ENCODE measurements at places on chromosomes 1 and 21. TPM values are rescaled to one million over a fixed set of nuclear protein-coding genes. Genes with fewer than 3 reads are reported as not detected.

GRCh38 chr1:223328566-223328965 is 35.4 kb downstream of the SUSD4 start:
- no peak for DNase-seq

- DNase-seq: no peak
These were observed 40.2 kb upstream of the IFFO2 start for GRCh38 chr1:18996548-18997177.

- no peak for DNase-seq
These were observed 37.5 kb downstream of the SLC19A1 start for GRCh38 chr21:45504516-45505415.

GRCh38 chr1:230222678-230223077 is 155.6 kb downstream of the GALNT2 start:
- DNase-seq: no peak

GRCh38 chr1:7117399-7118281 is 332.4 kb downstream of the CAMTA1 start:
- peak; percentile 19 for DNase-seq

GRCh38 chr1:2296614-2297013 is 68.5 kb downstream of the SKI start:
- DNase-seq: no peak

DNA sequence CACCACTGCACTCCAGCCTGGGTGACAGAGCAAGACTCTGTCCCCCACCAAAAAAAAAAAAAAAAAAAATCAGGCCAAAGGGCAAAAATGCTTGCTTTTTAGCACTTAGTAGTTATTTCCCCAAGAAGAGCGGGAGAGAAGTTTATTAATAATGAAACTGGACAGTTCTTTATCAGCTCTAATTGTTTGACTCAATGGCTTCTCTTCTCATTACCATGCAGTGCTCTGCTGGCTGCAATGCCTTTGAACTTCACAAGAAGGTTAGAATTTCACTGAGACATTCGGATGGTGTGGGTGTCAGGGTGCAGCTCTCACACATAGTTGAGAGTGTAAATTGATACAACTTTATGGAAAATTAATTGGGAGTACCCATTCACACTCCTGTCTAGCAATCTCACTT is 63.7 kb downstream of the EDARADD start:
- no peak for DNase-seq

DNA sequence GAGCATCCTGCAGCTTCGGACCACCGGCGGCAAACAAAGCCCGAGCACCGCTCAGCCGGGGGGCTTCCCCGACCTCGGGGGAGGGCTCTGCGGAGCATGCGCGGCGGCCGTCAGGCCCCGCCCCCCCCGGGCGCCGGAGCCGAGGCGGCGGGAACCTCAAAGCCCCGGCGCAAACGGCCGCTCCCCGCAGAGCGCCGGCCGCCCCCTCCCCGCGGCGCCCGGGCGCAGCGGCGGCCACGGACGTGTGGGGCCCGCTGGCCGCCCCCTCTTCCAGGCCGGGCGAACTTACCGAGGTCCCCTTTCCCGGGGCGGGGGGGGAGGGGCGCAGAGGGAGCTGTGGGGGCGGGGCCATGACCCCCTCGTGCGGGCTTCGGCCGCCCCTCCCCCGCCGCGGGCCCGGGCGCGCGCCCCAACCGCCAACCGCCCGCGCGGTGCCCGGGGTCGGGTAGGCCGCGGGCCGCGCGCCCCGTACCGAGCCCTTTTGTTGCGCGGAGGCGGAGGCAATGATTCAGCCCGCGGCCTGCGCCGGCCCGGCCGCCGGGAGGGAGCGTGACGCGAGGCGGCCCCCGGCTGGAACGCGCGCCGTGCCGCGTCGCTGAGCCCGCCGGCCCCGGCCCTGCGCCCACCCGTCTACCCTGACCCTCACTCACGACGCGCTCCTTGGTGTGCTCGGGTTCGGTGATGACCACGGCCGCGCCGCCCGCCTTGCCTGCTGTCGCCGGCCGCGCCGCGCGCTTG is 1.7 kb downstream of the RCC2 start:
- no peak for DNase-seq

- DNase-seq: no peak
These were observed 50.3 kb downstream of the FCER1A start for GRCh38 chr1:159352436-159352835.

DNA sequence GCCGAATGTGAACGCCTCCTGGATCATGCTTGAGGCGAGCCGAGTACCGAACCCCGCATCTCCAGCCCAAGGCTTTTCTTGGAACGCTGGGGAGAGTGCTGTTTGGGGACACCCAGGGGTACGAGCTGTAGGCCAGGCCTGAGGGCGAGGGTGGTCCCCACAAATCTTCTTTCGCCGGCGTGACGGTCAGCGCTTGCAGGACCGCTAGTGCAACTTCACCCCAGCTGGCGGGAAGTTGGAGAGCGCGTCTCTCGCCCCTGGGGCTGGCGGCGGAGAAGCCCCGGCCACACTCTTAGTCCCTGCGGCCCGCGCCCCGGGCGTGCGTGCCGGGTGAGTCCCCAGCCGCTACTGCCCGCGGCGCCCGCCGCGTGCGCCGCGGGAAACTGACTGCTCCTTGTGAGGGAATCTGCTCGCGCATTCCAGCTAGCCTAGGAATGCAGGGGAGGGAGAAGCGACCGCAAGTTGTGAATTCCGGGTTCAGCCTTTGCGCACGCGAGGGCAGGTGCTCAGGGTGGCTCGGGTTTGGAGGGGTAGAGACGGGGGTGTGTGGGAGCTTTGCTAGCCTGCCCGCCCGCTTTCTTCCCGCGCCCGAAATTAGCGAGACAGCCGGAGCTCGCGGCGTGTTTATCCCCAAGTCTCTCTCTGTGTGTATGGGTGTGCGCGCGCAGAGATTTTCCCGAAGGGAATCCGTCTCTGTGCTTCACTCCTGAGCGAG is 884 bp downstream of the LHX4 start:
- DNase-seq: no peak

DNA sequence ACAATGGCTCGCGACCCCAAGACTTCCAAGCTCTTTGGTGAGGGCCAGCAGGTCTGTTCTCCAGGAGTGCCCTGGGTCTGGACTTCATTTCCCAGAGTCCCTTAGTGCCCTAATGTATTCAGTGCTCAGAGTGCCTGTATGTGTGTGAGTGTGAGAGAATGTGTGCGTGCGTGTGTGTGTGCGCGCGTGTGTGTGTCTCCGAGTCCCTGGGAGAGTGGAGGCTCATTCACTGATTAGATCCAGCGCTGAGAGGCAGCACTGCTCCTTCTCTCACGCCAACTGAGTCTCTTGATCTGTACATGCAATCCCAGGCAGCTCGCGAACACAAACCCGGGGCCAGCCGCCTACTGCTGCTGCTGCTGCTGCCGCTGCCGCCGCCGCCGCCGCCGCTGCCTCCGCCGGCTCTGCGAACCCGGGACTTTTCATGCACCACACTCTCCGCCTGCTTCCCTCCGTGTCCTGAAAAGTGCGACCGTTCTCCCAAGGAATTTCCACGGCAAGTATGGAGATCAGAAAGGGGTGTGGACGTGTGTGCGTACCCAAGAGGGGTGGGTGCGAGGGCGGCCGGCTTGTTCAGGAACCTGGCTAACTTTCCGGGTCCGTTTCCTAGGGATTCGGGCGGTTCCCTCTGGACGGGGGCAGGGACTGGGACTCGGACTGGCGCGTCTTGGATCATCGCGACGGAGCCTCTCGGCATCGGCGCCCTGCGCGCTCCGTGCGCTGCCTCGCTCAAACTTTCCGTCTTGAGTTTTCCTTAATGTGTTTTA is at the start of gene RNF220:
Gene RNF220, plus strand, starts transcription at position 225 of the 767 bp plus-strand sequence.
- no peak for DNase-seq

- DNase-seq: no peak
These were observed 3.0 kb downstream of the F11R start for GRCh38 chr1:161017756-161018630.

GRCh38 chr1:66261364-66261763 is 272.6 kb upstream of the SGIP1 start:
- no peak for DNase-seq

DNA sequence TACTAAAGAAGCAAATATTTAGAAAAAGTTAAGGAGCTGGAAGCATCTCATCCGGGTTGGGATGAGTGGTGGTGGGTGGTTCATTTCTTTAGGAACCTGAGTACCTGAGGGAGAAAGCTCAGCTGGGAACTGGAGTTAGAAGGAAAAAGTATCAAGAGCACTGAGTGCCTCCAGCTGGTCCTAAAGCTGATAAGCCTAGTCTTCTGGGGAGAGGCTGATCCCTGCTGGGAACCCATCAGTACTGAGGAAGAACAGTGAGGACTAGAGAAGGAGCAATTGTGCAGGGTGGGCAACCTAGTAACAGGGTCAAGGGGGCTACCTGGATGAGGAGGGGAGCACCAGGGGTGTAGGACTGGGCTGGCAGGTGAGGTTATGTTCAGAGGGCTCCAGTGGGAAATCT is 89.5 kb downstream of the RUNX1 start:
- DNase-seq: no peak

- no peak for DNase-seq
These were observed 448 bp upstream of the COL9A2 start for GRCh38 chr1:40317394-40318074.

GRCh38 chr1:59732214-59732955 is 82.4 kb upstream of the HOOK1 start:
- no peak for DNase-seq

GRCh38 chr1:222081859-222082258 is 340.0 kb upstream of the DUSP10 start:
- DNase-seq: no peak

DNA sequence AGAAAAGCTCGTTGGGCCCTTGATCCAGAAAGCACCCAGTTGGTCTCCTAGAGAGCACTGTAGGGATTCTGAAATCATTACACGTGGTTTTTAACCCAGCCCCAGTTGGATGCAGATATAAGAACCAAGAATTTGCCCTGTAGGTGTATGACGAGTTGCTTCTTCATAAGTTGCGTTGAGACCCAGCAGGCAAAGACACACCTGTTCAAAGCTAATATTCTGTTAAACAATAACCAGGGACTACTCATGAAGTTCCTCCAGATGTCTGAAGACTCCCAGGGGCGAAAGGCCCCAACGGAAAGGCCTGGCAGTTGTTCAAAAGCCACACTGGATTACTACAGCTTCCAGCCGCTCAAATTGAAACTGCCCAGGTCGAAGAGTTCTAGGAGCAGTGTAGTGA is 88.6 kb upstream of the HNRNPU start:
- DNase-seq: no peak

- DNase-seq: no peak
These were observed 168.4 kb upstream of the CACNA1E start for GRCh38 chr1:181314959-181315358.

- no peak for DNase-seq
These were observed 97.8 kb upstream of the ADGRL2 start for GRCh38 chr1:81702903-81703302.

- DNase-seq: no peak
These were observed 16.7 kb downstream of the MACF1 start for GRCh38 chr1:39220891-39221870.

GRCh38 chr1:40986956-40987355 is 7.5 kb downstream of the CTPS1 start:
- no peak for DNase-seq

The WNT3A gene
- polyA plus RNA-seq: 0.09 TPM

The TBX19 gene
- 4.2 TPM for polyA plus RNA-seq

The C21orf58 gene
- polyA plus RNA-seq: 23.4 TPM

The LRRC3 gene
- 4.6 TPM for polyA plus RNA-seq

The SERINC2 gene
- polyA plus RNA-seq: 41.1 TPM

The EPS8L3 gene
- 0.46 TPM for polyA plus RNA-seq

The PIK3C2B gene
- 14.3 TPM for polyA plus RNA-seq

The BGLAP gene
- 2.2 TPM for polyA plus RNA-seq

The EPHA10 gene
- 0.33 TPM for polyA plus RNA-seq
